ENCODE measurements at places on chromosomes 12 and 14.

GRCh38 chr14:52078721-52079120 is 9.9 kb upstream of the NID2 start:
- DNase-seq = no peak

GRCh38 chr14:73816393-73816816 is 35.2 kb upstream of the PTGR2 start:
- DNase-seq = no peak

DNA sequence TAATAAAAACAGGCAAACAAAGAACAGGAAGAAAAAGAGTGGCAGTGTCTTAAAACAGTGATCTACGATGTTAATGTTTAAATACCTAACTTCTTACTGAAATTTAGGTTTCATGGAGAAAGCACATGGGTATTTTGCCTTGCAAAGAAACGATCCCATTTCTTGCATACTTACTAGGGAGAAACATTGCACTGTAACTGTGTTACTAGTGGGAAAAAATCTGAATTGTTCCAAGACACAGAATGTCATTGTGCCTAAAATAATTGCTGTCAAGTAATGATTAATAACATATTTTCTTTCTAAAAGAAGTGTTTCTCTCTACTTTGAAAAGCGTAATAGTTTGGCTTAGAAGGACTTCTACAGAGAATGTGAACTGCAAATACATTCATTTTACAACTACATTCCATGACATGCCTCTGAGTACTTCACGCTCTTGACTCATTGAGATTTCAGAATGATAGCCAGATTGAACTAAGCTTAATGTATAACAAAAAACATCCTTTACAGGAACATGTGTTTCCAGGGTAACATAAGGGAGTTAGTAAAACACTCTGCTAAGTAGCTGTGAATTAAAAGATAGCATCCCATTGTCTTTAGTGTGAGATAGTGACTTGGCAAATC is 256.2 kb upstream of the CPNE8 start:
- no peak for DNase-seq

DNA sequence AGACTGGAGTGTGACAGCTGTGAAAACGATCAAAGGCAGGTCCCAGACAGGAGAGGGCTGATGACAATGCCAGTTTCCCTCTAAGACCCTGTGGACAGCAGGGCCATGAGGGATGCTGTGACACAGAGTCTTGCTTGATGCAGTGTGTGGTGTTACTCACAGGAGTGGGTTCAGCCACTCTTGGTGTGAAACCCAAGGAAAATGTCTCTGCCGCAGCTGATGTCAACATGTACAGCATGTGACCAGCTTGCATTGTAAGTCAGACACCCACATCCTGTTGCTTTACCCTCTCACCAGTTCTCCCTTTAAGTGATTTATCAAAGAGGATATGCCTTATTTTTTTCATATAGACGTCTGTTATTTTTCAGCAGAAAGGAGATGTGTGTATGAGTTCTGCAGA is 268.6 kb downstream of the BTG1 start:
- no peak for DNase-seq

DNA sequence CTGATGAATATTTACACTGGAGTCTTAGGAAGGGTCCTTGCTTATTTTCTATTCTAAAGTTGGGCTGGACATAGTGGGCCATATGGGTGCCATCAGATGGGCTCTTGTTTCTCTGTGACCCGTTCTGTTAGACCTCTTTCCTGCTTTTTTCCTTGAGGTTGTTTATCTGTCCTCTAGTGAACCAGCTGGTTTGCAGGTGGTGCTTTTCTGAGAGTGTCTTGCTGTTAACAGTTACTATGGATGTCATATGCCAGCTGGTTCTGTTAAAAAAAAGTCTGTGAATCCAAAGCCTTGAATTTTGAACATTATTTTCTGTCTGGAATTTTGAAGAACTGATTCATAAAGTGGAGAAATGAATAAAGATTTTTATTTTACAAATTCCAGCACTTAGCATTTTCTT is 29.2 kb downstream of the ZC3H14 start:
- DNase-seq = no peak

DNA sequence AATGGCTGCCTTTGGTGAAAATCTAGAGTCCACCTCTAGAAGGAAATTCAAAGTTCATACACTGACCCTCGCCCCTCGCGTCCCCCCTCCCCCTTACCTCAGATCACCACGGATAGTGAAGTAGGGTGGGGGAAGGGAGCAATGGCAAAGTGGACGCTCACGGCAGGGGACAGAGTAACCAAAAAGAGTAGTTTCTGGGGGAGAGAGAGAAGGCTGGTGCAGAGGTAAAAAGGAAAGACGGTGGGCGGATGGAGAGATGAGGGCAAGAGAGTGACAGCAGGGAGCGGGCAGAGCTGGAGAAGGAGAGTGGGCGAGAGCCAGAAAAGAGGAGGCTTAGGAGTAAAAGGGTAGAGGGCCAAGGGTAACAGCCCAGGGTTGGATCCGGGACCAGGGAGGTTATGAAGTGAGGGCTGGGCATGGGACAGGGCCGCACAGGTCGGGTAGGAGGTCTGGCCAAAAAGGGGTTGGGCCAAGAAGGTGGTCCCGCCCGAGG is 423 bp downstream of the ALDH6A1 start:
- no peak for DNase-seq

DNA sequence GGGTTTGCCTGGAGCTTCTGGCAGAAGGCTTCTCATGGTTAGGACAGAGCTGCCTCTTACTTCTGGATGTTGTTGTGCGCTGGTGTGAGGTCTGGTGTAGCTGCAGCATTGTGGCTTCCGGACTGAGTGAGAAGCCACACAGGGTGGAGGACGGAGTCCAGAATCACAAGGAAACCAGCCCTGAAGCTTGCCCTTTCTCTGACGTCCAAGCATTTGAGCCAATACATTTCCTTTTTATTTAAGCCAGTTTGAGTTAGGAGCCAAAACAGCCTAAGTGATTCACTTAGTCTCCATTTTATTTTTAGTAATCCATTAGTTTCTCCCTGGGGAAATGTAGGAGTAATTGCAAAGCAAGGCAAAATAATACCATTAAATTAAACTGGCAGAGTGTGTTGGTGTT is 402.4 kb upstream of the RGS6 start:
- no peak for DNase-seq

- DNase-seq = no peak
These were observed 11.5 kb downstream of the RIMKLB start for GRCh38 chr12:8709124-8709830.

- no peak for DNase-seq
These were observed 21.3 kb downstream of the DTX1 start for GRCh38 chr12:113077859-113078255.

DNA sequence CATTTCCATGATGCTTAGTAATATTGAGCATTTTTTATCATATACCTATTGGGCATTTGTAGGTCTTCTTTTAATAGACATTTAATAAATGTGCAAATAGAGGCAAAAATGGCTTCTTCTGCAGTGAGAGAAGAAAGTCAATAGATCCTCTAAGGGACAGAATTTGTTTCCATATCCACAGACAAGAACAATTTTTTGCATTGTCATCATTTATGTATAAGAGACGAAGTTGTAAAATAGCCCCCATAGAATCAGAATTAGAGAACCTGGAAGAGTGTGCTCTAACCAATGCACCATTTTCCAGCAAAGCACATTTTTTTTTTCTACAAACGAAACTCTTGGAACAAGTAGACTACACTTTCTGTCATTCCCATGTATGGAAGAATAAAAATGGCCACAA is 365.1 kb upstream of the PDE3A start:
- DNase-seq = no peak

DNA sequence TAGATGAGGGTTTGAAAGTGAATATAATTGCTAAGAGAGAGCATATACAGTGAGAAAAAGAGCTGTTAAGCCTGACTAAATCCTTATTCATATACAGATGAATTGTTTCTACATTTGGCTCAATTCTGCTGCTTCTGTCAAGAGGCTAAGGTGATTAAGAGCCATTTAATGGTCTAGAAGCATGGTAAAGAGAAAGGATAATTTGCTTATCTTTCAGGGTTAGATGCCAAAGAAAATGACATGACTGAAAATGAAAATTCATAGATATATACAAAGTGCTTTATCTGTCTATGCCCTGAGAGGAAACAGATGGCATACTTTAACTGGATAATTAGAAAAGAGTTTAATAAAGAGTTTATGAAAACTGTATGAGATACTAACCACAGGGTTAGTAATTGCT is 834.9 kb downstream of the SLC6A15 start:
- no peak for DNase-seq

DNA sequence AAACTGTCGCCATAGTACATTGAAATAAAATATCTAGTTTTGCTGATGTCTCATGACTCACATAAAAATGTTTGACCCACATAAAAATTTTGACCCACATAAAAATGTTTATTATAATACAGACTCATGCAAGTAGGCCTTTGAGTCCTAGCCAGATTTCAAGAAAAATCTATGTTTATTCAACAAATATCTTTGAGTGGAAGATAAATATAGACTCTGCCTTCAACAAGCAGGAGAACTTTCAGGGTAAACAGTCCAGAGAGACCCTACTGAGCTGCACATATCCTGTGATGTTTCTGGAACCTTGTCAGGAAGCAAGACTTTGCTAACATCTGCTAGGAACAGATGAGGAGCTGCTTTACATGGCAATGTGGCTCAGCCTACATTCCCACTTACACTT is 283.1 kb downstream of the MDGA2 start:
- DNase-seq = no peak
